Fibroblast of skin of left quadriceps (primary cell): ENCODE measurements at places on chromosomes 6 and 20.

DNA sequence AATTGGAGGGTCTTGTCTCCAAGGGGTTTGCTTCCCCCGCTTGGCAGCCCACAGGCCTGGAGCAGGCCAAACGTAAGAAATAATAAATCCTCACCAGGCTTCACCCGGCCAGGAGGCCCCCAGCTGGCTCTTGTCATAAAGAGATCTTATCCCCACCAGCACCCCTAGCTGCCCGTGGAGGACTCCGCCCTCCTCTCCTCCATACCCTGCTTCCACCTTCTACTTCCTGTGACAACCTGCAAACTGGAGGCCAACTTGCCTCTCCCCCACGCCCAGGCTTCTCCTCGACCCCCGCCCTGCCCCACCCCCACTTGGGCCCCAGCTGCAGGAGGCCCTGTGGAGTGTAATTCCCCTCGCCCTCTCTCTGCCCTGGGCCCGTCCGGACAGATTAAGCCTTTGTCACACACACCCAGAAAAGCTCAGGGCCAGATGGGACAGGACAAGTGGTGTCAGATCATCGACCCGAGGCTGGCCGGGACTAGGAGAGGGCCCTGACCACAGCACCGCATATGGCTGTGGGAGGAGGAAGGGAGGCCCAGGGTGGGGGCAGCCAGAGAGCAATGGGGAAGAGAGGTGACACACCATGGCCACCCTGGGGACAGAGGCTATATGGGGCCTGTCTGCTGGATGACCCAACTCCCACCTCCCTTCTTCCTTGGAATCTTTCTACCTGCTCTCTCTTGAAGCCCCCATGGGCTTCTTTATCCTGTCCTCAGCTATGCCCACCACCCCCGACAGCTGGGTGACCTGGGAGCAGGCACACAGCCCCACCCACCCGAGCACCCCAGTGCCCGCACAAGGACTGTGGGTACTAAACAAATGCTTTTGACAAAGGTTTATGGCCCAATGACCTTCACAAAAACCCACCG lies 3.9 kb downstream of the NOL4L start:
- DNase-seq = no peak

GRCh38 chr20:45061244-45061643 lies 39.7 kb downstream of the KCNS1 start:
- DNase-seq = no peak

GRCh38 chr6:121695329-121695728 lies 259.9 kb downstream of the GJA1 start:
- no peak for DNase-seq

DNA sequence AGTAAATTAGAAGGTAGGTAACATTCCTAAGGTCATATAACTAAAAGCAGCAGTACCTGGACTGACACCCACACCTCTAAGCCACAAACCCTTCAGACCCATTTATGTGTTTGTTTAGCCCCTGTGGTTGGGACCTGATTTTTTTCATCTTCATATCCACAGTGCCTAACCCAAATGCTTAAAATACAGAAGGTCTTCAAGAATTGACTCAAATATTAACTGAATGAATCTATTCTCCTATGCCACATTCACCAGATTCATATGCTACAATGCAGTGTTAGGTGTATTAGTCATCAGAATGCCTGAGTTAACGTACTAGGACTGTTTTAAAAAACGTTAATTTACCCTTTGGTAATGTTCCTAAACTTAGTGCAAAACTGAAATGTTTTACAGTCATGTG lies 124.8 kb downstream of the AHI1 start:
- no peak for DNase-seq

GRCh38 chr6:84379142-84379541 lies 151.7 kb upstream of the CEP162 start:
- no peak for DNase-seq

DNA sequence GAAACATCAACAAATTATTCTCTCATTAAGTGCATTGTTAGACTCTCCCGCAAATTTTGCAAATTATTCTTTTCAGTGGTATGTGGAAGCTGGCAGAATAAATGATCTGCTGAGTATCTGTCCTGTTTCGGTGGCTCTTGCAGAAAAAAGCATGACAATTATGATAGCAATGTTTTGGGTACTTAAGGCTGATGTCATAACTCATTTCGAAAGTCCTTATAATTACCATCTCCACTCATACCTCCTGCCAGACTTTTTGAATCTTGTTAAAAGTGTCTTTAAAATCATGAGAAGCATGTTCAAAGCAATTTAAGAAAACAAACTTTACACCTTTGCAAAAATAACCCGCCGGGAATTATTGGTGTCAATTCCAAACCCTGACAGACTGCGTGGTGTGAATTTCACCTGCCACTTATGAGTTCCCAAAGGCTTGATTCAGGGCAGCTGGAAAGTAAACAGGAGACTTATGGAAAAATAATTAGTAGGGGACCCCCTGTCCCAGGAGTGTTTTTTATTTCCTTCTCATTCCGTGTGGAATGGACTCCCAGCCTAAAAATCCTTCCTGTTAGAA lies 87.6 kb upstream of the E2F3 start:
- no peak for DNase-seq

- peak; percentile 28 for DNase-seq
Observed at GRCh38 chr6:140438346-140438735, 1063.9 kb upstream of the CITED2 start.

DNA sequence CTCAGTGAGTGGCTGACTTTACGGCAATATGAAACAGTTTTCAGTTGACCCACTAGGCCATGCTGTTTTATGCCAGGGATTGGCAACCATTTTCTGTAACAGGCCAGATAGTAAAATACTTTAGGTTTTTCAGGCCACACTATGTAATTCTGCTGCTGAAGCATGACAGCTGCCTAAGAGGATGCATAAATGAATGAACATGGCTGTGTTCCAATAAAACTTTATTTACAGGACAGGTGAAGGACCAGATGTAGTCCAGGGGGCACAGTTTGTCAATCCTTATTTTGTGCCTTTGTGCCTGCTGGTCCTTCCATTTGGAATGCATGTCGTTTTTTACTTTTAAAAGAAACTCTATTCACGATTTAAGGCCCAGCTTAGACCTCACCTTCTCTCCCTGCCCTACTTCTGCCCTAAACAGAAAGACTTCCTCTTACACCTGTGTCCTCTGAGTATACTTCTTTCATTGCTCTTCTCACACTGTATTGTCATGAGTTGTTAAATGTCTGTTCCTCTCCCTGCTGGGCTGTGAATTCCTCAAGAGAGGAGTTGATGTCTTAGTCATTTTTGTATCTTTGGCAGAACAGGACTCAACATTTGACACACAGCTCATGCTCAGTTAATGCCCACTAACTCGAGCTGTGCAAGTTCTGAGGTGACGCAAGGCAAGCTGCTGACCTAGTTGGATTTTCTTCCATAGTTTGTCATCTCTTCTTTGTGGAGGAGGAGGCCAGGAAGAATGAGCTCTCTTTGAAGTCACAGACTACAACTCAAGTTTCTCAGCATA lies 90.1 kb upstream of the MAP7 start:
- no peak for DNase-seq

DNA sequence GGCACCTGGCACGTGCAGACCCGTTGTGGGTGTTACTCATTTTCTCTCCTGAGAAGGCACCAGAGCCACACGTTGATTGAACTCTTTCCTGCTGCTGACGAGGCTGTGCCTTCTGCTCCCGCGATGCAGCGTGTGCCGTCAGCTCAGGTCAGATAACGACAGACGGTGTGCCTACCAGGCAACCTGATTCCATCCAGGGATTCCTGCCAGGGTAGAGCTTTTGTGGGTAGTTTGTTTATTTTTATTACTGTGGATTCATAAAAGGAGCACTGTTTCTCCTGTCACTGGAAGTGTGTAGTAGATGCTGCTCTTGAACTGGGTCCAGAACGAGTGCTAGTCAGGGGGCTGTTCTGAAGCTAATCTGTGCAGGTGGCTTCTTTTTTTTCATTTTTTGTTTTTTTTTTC lies 20.7 kb downstream of the PRPF6 start:
- no peak for DNase-seq

DNA sequence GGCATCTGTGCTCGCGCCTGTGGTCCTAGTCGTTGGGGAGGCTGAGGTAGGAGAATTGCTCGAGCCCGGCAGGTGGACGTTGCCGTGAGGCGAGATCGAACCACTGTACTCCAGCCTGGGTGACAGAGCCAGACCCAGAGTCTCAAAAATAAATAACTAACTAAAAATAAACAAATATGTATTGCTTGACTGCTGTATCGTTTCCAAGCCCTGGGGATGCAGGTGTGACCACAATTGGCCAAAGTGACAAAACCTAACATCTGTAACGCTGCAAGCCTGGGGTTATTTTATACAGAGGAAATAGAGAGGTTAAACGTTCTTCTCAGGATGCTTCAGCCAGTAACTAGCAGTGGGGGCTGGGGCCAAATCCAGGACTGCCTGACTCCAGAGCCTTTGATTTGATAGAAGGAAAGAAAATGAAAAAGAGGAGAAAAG lies 1.9 kb upstream of the SRSF3 start:
- DNase-seq = no peak

DNA sequence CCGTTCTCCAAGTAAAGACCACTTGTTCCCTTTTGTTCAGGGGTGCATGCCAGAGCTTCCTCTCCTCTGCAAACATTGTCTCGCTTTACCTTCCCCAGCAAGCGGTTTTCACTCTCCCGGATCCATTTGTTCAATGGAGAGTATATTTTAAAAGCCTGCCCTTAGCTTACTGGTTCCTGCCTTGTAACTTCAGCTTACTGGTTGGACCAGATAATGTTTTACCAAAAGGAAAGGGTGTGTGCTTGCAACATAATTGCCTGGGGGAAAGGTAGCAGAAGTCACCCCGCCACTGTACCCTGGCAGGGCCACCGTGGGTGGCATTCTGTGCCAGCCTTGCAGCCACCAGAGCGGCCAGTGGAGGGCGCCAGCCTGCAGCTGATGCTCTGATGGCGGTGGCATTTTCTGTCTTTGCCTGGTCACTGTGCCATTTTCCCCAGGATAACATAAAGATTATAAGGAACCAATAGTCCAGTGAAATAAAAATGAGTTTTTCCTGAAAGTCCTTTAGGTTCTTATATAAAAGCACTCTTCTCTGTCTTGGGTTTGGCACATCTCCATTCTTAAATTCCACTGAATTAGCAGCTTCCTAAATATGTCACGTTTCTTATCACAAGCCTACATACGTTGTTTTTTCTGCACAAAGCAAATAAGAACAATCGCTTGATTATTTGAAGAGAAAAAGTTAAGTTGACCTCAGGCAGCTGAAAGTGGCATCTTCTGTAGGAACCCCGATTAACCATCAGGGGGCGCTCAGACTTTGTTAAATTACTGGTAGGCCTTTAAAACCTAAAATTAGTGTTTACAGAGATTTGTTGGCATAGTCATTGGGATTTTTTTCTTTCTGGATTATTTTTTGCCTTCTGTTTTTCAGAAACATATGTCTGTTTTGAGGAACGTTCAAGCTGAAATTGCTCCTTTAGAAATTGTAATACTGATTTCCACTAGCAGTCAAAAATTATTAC lies 67.4 kb upstream of the XRN2 start:
- DNase-seq = peak; percentile 21

- no peak for DNase-seq
Observed at GRCh38 chr6:110589865-110590513, 113.6 kb upstream of the SLC22A16 start.
